Left lung (tissue), 14 donors: ENCODE measurements at places on chromosomes 3 and 15.

- no peak overlapping the region for H3K4me3 ChIP-seq
- H3K4me1 ChIP-seq, result peaks cover 14% of the 10 kb centered on the region
- H3K36me3 ChIP-seq, result no peaks in the 10 kb centered on the region
- no peak for DNase-seq
- no peaks in the 10 kb centered on the region for H3K27me3 ChIP-seq
These were observed 102.6 kb upstream of the IL12A start for GRCh38 chr3:159886050-159886449.

GRCh38 chr15:100968050-100968966 is 49.2 kb downstream of the LRRK1 start:
- DNase-seq, result no peak
- peaks cover 8% of the 10 kb centered on the region for H3K27me3 ChIP-seq
- H3K27ac ChIP-seq, result no peak overlapping the region
- H3K36me3 ChIP-seq, result no peaks in the 10 kb centered on the region
- no peak overlapping the region for H3K4me3 ChIP-seq
- H3K4me1 ChIP-seq, result peaks cover 6% of the 10 kb centered on the region

GRCh38 chr3:71072287-71072686 is 511.2 kb downstream of the FOXP1 start:
- H3K27ac ChIP-seq, result no peak overlapping the region
- H3K4me1 ChIP-seq, result peaks cover 12% of the 10 kb centered on the region
- no peak overlapping the region for H3K4me3 ChIP-seq
- no peaks in the 10 kb centered on the region for H3K27me3 ChIP-seq
- H3K36me3 ChIP-seq, result no peaks in the 10 kb centered on the region

DNA sequence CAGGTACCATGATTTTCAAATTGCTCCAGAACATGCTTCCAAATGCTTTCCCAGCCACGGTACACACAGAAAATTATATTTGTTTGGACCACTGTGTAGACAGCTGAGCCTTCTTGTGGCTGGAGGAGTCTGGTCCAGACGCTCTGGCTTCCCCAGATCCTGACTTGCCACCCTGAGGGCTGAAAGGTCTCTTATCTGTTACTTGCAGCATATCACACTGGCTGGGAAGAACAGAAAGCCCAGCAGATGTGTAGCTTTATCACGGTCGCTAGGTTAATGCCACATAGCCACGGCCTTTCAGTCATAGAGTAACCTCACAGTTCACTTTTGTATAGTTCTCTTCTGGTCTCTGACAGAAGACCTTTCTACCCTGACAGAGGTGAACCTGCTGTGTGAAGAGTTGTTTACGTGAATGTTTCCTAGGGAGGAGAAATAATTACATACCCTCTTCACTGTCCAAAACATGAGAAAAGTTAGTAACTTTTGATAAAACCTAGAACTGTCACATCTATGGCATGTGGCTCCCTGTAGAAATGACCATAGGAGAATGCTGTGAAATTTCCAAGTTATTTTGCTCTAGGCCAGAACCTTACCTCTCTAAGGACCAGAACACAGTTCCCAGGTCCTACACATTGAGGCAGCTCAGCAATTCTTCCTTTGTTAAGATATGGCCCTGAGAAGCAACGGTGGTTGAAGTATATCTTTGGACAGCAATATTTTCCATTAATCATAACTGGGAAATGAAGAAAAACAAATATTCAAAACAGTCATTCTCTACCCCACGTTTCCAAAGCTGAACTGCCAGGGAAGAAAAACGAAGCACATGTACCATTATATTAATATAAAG is 15.8 kb upstream of the STIMATE start:
- H3K4me3 ChIP-seq, result no peak overlapping the region
- H3K36me3 ChIP-seq, result no peaks in the 10 kb centered on the region
- no peaks in the 10 kb centered on the region for H3K27me3 ChIP-seq
- H3K4me1 ChIP-seq, result no peaks in the 10 kb centered on the region

DNA sequence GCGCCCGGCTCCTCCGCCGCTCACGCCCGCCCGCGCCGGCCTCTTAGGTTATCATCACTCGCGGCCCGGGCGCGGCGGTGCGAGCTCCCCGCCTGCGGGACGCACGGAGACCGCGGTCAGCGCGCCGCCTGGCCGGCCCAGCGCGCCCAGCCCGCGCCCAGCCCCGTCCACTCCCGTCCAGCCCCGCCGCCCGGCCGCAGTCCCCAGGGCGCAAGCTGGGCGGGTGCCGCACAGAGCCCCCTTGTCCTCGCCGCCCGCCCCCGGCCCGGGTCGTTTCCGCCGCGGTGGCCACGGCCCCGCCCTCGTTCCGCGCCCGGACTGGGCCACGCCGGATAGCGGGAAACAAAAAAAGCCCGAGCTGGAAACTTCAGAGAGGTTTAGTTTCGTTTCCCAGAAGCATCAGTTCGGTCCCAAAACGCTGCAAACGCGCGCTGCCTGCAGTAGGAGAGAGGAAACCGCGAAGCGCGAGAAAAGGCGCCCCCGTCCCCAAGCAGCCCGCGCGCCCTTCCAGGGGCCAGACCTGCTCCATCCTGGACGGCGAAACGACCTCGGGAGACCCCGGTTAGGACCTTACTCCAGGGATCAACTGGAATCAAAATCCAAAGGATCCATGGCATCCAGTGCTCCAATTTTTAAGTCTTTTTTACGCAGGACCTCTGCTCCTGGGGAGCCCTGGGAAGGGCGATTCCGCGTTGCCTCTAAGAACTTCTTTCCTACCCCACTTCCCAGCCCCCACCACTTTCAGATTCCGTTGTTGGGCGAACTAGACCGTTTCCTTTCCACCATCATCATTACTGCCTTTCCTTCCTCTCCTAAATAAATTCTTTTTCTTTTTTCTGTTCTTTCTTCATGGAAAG is at the start of gene ATP10A:
TSS of gene ATP10A (minus strand) at position 217 of the 857 bp plus-strand sequence. CDS start 231 bp downstream, outside the sequence.
- H3K27me3 ChIP-seq, result peaks cover 37% of the 10 kb centered on the region
- H3K4me3 ChIP-seq, result peak within 1 kb of the TSS; percentile 76
- no peaks in the 10 kb centered on the region for H3K36me3 ChIP-seq
- no peak for DNase-seq
- peak within 1 kb of the TSS; percentile 78 for H3K27ac ChIP-seq

GRCh38 chr3:13092621-13093617 is 19.7 kb upstream of the IQSEC1 start:
- no peak overlapping the region for H3K27ac ChIP-seq
- H3K27me3 ChIP-seq, result peaks cover 19% of the 10 kb centered on the region
- H3K4me3 ChIP-seq, result no peak overlapping the region

GRCh38 chr3:159865041-159865579 is 123.5 kb upstream of the IL12A start:
- H3K36me3 ChIP-seq, result no peaks in the 10 kb centered on the region
- H3K4me3 ChIP-seq, result no peak overlapping the region
- H3K27me3 ChIP-seq, result no peaks in the 10 kb centered on the region

DNA sequence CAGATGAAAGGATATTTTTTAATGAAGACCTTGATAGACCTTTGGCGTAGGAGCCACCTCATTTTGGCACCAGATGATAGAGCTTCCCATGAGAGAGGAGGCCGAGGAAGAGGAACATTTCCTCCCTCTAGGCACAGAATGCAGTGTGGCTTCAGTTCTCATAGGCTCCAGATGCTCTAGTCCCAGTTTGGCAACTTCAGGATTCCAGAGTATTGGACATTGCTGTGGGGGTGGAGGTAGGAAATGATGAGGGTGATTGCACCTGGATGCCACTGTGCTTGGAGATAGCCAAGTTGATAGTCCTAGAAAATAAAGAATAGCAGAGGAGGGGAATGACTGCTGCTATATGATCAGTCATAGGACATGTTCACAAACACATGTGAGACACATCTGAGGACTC is 58.3 kb upstream of the KY start:
- no peak overlapping the region for H3K27ac ChIP-seq
- no peaks in the 10 kb centered on the region for H3K4me1 ChIP-seq
- H3K36me3 ChIP-seq, result no peaks in the 10 kb centered on the region
- H3K4me3 ChIP-seq, result no peak overlapping the region

DNA sequence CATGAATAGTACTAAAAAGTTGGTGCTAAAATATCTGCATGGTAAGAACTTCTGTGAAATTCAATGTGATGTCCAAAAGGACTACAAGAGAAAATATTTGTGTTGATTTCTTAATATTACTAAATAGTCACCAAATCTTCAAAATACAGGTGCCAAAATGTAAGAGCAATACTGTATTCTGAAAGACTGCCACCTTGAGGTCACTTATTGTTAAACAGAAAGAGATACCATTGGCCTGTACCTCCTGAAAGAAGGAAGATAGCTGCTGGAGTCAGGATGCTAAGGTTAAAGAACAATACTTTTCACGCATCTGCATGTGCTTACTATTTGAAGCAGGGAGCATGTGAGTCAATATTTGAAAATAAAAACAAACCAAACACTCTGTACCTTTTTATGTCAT is 72.0 kb upstream of the LSAMP start:
- DNase-seq, result no peak
- no peaks in the 10 kb centered on the region for H3K27me3 ChIP-seq
- H3K4me1 ChIP-seq, result no peaks in the 10 kb centered on the region
- no peak overlapping the region for H3K4me3 ChIP-seq
- H3K36me3 ChIP-seq, result no peaks in the 10 kb centered on the region

DNA sequence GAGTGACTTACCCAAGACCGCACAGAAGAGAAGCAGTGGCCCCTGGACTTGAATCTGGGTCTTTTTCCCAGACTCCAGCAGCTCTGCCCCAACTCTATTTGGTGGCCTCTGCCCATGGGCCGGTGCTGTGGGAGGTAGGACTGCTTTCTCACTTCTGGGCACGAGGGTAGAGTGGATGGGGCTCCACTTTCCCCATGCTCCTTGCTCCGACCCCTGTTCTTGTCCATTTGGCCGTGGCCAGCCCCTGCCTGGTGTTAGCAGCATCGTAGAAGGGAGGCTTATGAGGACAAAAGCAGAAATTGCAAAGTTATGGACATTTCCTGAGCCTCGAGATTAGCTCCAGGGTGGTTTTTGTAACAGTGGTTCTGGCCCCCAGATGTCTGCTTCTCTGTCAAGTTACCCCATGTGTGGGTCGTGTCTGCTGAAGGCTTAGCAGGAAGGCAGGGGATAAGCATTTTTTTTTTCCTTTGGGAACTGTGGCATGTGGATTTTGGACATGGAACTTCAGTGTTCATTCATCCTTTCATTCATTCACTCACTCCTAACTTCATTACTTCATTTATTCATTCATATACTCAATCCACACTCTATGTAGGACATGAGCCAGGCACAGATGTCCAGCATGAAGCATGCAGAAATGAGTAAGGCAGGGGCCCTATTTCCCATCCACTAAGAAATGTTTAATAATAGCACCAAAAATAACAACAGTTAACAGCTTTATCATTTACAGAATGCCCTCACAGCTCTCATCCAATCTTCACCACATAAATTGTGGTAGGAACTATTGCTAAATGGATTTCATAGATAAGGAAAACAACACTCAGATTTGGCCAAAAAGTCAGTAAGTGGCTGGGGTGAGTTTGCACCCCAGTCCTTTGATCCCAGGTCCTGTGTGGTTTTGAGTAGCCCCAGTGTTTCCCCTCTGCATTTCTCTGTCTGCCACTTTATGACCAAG is 180.5 kb downstream of the OPA1 start:
- no peaks in the 10 kb centered on the region for H3K4me1 ChIP-seq
- H3K4me3 ChIP-seq, result no peak overlapping the region
- peaks cover 6% of the 10 kb centered on the region for H3K27me3 ChIP-seq
- no peaks in the 10 kb centered on the region for H3K36me3 ChIP-seq
- DNase-seq, result no peak

- no peak overlapping the region for H3K4me3 ChIP-seq
- DNase-seq, result no peak
- H3K4me1 ChIP-seq, result no peaks in the 10 kb centered on the region
- H3K27me3 ChIP-seq, result no peaks in the 10 kb centered on the region
These were observed 101.8 kb upstream of the ARL6 start for GRCh38 chr3:97662762-97663161.
